ENCODE measurements at places on chromosomes 2 and 18.

DNA sequence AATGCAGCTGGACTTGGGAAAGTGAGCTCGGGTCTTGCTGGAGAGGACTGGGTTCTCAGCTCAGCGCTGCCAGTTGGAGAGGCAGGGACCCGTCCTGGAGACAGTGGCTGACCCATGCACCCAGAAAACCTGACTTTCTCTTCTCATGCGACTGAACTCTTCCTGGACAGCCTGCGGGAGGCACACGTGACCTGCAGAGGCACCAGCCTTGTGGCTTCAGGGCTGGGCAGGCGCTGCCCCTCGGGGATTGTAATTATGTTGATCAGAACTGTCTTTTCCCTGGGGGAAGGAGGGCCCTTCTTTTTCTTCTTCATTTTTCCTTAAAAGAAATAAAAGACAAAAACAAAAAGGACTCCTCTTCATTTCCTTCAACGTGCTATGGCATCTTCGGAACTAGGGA lies 198.1 kb downstream of the VAPA start:
- no peak for DNase-seq

- no peak for DNase-seq
Observed at GRCh38 chr2:64331849-64332699, 121.9 kb upstream of the LGALSL start.

DNA sequence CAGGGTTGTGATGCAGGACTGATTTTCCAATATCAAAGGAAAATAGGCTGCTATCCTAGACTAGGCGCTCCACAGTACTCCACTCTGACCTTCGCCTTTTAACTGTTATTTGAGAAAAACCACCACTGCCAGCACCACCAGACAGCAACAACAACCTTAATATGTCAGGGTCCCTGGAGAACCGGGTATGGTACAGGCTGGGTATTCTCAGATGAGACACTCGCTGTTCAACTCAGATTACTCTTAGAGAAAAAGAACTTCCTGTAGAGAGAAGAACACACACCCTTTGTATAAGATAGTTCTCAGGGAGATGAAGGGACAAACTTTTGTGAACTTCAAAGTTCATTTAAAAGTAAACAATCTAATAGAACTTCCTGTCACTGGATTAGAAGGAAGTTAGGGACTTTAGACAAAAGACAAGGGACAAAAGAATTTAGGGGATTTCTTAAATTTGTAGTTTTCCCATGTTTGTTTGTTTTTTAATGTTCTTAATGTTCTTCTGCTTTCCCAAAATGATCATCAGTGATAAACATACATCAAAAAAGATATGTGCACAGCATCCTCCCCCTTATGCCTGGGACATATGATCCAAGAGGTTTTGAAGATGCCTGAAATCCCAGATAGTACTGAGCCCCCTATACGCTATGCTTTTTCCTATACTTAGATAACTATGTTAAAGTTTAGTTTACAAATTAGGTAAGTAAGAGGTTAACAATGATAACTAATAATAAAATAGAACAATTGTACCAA lies 41.3 kb upstream of the PPP1R1C start:
- no peak for DNase-seq

DNA sequence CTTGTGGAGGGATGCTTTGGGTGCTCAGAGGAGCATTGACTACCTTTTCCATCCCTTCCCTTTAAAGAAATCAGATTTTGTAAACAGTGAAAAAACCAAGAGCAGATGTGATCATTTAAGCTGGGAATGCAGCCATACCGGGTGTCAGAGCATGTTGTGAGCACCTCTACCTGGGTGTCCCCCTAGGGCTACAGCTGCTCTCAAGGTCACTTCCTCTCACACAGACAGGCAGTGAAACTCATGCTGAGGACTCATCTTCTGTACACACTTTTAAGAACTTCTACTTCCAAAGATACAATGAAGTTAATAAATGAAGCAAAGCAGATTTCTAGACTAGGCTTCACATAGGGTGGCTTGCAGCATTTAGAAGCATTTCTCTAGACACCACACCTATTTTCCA lies 48.4 kb upstream of the FRZB start:
- DNase-seq, result no peak

- DNase-seq, result no peak
Observed at GRCh38 chr2:96204836-96205624, 3.6 kb downstream of the STARD7 start.

GRCh38 chr2:132009874-132010521 lies 151.8 kb downstream of the ANKRD30BL start:
- DNase-seq, result no peak
